ENCODE measurements at places on chromosomes 4 and X.

- no peak for DNase-seq
Observed at GRCh38 chr4:174281182-174281737, 2.2 kb downstream of the FBXO8 start.

GRCh38 chrX:141960578-141960977 is 56.9 kb downstream of the MAGEC1 start:
- no peak for DNase-seq

DNA sequence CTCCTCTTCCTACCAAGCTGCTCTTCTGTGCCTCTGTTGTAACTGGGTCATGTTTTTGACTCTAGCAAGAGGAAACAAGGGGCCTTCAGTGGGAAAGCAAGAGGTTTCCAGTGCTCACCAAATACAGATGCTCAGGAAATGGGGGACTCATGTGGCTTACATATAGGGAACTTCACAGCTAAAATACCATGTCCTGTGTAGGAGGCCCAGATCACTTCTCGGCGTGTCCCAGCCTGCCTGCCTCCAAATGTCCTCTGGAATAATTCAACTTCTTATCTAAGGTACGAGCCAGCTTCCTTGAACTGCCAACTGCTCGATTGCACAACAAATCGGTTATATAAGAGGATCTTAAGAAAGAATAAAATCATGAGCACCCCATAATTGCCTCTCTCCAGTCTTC is 161.3 kb downstream of the KIT start:
- DNase-seq: no peak

- DNase-seq: no peak
Observed at GRCh38 chr4:151824656-151825055, 63.8 kb upstream of the GATB start.

DNA sequence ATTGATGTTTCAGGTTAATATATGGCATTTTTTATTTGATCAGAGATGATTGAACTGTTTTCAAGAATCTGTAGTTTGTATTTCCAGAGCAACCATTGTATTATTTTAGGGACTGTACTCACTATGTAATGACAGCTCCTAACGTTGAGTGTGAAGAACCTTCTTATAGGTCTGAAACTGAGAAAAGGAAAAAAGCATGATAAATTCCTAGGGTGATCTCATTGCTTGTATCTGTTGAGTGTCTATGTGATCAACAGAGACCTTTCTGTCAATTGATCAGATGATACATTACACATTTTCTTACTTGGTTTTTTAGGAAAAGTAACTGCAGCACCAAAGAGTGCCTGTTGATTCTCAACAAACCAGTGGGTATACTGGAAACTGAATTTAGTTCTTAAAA is 40.2 kb downstream of the SEC24B start:
- no peak for DNase-seq

DNA sequence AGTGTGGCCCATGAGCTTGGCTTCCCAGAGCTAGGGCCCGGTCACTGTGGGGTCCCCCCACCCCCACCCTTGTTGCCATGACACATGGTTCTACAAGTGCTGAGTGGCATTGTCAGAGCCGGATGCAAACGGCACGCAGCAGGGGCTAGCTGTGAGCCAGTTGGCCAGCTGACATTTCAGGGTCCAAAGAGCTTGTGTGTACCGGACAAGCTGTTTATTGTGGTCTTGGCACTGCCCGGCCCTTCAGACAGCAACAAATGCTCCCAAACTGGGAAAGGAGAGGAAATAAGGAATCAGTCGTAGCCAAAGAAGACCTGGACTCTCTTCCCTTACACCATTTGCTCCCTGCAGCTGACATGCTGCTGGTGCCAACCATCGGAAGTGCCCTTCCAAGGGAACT is 36.8 kb downstream of the TSC22D3 start:
- DNase-seq: no peak

- DNase-seq: no peak
Observed at GRCh38 chrX:17732138-17732783, 5.0 kb upstream of the SCML1 start.

DNA sequence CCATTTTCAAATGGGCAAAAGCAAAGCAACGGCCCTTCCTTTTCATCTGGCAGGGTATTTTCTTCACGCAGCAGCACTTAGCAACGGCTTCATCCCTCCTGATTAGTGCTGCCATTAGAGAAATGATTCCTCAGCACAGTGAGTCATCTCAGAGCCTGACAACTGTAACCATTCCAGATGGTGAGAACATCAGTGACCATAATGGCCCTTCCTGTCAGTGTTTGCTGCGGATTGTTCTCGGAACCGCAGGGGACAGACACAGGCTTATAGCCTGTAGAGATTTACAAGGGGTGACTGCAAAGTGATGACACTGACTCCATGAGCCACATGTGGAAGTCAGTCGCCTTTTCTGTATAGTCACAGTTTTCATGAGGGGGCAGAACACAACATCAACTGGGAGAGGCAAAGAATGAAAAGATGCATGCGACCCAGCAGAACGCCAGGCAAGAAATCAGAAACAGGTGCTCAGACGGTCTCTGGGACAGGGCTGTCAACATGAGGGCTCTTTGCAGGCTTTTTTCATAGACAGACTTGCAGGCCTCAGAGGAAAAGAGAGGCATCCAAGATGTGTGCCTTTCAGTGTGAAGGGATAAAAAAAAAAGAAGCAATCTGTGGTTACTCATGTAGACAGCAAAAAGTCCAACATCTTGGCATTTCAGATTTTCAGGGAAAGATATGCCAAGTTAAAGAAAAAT is 69.9 kb upstream of the FBXW7 start:
- DNase-seq: peak; percentile 17

- DNase-seq: no peak
Observed at GRCh38 chr4:81204571-81204970, 10.5 kb downstream of the PRKG2 start.

- DNase-seq: peak; percentile 94
Observed at GRCh38 chr4:38663801-38664705, at the start of gene KLF3. Gene KLF3 (plus strand): TSS chr4:38664199. CDS start chr4:38680626, 16,427 bp downstream.

- DNase-seq: no peak
Observed at GRCh38 chr4:100968046-100968445, 379.3 kb downstream of the PPP3CA start.

- DNase-seq: no peak
Observed at GRCh38 chrX:150152036-150152435, 211.1 kb upstream of the MAMLD1 start.

GRCh38 chrX:45031830-45032378 is 158.9 kb downstream of the KDM6A start:
- DNase-seq: no peak

DNA sequence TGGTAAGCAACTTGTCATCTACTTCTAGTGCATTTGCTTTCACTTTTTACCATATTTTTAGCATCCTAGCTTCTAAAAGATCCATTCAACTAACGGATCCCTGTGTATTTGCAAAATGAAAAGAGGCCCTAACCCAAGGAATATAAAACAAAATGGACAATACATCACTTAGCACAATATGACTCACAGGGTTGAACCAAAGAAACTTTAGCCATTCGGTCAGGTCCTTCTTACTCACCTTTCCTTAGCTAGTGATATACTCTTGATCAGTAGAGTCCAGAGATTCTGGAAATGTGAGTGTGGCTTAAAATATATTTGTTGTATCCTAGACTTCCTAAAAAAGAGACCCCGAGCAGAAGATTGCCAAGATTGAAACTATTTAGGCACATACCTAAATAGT is 19.5 kb downstream of the TMPRSS11E start:
- no peak for DNase-seq

DNA sequence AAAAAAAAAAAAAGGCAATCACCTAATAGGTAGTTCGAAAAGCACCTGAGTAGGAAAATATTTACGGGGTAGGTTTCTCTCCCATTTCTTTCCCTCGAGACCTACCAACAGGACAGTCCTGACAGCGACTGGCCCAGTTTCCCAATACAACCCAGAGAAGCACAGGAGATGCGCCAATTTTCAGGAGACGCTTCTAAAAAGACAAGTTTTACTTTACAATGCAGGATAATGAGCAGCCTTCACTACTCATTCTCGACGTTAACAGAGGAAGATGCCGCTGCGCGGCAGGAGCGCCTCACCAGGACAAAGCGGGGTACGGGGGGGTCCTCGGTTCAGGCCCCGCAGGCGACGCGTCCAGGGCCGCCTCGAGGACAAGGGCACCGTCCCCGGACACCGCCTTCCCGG is 708 bp downstream of the BCLAF3 start:
- DNase-seq: peak; percentile 1

DNA sequence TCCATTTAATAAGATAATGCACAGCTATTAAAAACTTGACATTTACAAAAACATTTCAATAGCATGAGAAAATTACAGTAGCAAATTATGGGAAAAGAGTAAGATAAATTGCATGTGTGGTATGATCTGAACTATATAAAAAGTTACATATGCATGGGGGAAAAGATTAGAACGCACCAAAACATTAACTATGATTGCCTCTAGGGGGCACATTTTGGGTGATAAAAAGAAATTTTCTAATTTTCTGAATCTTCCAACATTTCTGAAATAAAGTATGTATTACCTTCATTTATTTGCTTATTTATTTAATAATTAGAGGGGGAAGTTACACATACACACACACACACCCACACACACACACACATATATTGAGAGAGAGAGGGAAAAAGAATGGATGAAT is 19.6 kb upstream of the KDM5C start:
- no peak for DNase-seq
